ENCODE measurements at places on chromosomes 16 and 17. TPM values are rescaled to one million over a fixed set of nuclear protein-coding genes. Genes with fewer than 3 reads are reported as not detected.

GRCh38 chr17:49465331-49465903 lies 29.7 kb upstream of the NGFR start:
- DNase-seq = no peak

- no peak for DNase-seq
Measured at GRCh38 chr17:77458202-77459017, 317.6 kb downstream of the SEC14L1 start.

- DNase-seq = no peak
Measured at GRCh38 chr17:36863131-36863530, 74.1 kb upstream of the LHX1 start.

- no peak for DNase-seq
Measured at GRCh38 chr17:38352245-38353085, 821 bp downstream of the SOCS7 start.

- DNase-seq = no peak
Measured at GRCh38 chr17:14161419-14161818, 75.2 kb downstream of the CDRT15 start.

GRCh38 chr17:4856937-4857314 lies 23.8 kb downstream of the MINK1 start:
- no peak for DNase-seq

DNA sequence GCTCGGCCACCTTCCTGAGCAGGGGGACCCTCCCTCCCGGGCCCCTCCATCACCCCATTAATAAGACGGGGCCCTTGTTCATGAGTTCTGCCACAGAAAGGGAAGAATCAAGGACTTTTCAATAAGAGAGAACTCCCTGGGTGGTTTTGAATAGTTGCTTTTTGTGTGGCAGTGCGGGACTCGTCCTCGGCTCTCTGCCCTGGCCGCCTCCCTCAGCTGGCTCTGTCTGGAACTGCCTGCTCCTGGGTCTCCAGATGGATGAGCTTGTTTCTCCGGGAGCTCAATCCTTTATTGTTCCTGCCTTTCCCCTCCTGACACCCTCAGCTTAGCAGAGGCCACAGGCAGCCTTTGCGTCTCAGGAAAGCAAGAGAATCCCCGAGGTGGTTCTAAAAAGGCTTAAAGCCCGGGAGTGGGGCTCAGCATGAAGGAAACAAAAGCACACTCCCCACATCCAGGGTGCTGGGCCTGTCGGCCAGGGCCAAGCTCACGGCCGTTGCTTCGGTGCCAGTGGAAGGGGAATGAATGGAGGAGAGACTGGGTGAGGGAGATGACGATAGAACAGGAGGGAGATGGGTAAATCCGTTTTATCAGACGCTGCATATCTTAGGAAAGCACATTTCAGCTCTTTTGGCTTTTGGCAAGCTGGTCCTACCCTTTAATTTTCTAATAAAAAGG lies 60.2 kb downstream of the RAI1 start:
- no peak for DNase-seq

GRCh38 chr17:40168262-40168832 lies 8.9 kb upstream of the RAPGEFL1 start:
- DNase-seq = peak; percentile 65

DNA sequence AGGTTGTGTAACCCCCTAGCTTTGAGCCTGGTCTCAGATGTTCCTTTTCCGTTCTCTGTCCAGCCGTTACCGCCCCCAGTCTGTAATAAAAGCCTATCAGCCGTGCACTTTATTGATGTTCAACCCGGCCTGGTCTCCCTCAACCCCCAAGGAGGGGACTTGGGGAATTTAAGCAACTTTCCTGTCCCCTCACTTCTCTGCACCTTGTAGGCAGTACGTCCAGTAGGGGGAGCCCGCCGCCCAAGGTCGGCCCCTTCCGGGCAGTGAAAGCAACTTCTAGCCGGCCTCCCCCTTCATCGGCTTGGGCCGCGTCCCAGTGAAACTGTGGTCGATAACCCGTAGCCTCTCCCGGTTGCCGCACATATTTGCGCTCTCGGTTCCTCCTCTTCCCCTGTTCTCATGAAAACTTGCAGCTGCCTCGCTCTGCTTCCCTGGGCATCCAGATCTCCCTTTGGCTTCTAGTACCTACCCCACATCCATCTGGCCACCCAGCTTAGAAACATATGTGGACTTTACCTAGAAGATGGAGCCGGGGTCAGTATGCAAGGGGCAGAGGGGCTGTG lies 7.9 kb downstream of the PNPO start:
- peak; percentile 49 for DNase-seq

GRCh38 chr16:80607204-80607603 lies 66.4 kb downstream of the DYNLRB2 start:
- DNase-seq = no peak

GRCh38 chr17:54493691-54494090 lies 407.0 kb upstream of the TOM1L1 start:
- DNase-seq = no peak

- DNase-seq = no peak
Measured at GRCh38 chr16:8581831-8582580, 8.3 kb downstream of the TMEM114 start.

The CLEC3A gene
- not detected for polyA plus RNA-seq

The KRTAP9-9 gene
- polyA plus RNA-seq = not detected

The CRYBA1 gene
- polyA plus RNA-seq = not detected
